SJSA1 (cell line): ENCODE measurements at places on chromosomes 1 and 21. TPM values are rescaled to one million over a fixed set of nuclear protein-coding genes. Genes with fewer than 3 reads are reported as not detected.
A peak's percentile ranks its signal among the peaks of the same experiment; 100 is the strongest.

GJB5 gene
- not detected in 2 replicates for total RNA-seq

SPEN gene
- 5.0 and 17.5 TPM in 2 replicates for total RNA-seq

GRCh38 chr1:38586993-38587646, 272.5 kb downstream of the RRAGC start:
- H3K27ac ChIP-seq: no peak overlapping the region
- H3K4me3 ChIP-seq: no peak overlapping the region

- no peak for DNase-seq
- H3K27ac ChIP-seq: no peak overlapping the region
- no peaks in the 10 kb centered on the region for H3K4me1 ChIP-seq
- no peak overlapping the region for H3K4me3 ChIP-seq
Measured at GRCh38 chr1:248622570-248623001, 12.3 kb downstream of the OR2T11 start.

GRCh38 chr1:212645546-212646543, 37.3 kb downstream of the ATF3 start:
- H3K27me3 ChIP-seq: no peaks in the 10 kb centered on the region
- peak overlapping the region; percentile 65 for H3K27ac ChIP-seq
- DNase-seq: no peak
- no peaks in the 10 kb centered on the region for H3K36me3 ChIP-seq
- H3K4me1 ChIP-seq: peaks cover 29% of the 10 kb centered on the region
- H3K4me3 ChIP-seq: no peak overlapping the region

- no peaks in the 10 kb centered on the region for H3K27me3 ChIP-seq
- DNase-seq: no peak
- no peak overlapping the region for H3K4me3 ChIP-seq
Measured at GRCh38 chr21:30714456-30714855, 4.1 kb downstream of the KRTAP21-3 start.

DNA sequence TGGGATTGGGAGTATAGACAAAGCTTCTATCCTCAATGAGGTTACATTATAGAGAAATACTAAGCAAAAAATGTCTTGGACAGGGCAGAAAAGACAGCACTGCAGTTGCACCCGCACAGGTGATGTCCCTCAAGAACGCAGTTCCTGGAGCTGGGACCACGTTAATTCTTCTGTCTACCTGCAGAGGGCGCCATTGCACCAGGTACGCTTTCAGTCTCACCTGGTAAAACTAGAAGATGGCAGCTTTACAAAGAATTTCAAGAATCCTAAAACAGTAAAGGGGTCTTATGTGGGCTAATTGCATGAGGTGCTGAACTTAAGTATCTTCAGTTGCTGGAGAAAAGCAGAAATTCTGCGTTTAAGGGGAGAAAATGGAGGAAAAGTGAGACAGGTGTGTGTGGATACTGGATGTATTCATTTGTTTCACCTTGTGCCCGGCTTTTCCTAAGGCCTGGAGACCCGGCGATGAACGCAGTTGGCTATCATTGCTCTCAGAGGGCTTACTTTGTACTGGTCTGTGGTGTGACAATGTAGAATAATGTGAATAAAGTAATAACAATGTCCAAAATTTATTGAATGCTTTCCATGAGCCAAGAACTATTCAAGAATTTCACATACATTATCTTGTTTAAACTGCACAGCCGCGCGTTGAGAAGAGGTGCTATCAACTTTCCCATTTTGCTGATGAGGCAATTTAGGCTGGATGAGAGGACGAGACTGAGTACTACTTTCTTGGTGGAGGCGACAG, 276.3 kb upstream of the GREM2 start:
- H3K27ac ChIP-seq: no peak overlapping the region
- H3K36me3 ChIP-seq: no peaks in the 10 kb centered on the region
- H3K4me1 ChIP-seq: no peaks in the 10 kb centered on the region

DNA sequence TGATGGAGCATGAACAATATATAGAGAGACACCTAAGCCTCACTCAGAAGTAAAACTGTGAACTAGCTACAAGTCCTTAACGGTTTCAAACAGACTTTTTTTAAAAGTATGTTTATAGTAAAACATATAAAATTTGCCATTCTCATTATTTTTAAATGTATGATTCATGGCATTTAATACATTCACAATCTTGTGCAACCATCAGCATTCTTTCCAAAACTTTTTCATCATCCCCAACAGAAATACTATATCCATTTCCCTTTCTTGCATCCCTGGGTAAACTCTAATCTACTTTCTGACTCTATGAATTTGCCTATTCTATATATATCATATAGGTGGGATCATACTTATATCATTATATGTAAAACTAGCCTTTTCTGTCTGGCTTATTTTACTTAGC, 25.5 kb downstream of the EVI5 start:
- H3K4me1 ChIP-seq: no peaks in the 10 kb centered on the region
- no peak for DNase-seq
- no peaks in the 10 kb centered on the region for H3K27me3 ChIP-seq
- no peak overlapping the region for H3K27ac ChIP-seq
